ENCODE measurements at places on chromosomes 2 and 18.

DNA sequence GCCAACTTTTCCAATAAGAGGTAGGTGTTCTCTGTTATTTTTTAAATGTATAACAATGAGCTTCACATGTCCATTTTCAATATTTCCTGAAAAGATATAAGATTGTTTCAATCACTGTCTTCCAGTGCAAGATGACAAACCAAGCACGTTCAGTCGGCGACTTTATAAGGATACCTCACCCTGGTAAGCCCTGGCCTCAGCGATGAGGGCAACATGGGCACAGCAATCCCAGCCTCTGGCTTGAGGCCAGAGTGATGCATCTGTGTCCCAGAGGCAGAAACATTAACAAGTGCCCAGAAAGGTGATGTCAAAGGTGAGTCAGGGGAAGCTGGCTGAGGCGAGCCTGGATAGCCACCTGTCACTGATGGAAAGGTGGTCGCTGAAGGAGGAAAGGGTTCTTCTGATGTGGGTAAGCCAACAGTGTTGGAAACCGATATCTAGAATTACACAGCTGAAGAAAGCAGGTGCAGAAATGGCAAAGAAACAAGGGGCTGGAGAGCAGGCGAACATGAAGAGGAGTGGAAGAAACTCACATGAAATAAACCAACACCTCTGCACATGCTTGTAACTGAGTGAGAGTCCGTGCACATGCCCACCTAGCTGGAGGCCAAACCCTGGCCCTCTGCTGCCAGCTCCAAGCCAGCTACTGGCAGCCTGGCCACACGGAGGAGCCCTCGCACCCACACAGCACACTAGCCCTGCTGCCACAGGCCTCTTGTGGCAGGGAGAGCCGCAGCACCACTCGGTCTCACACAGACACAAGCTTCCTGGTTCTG, 65.5 kb downstream of the FBXO15 start:
- DNase-seq = no peak

DNA sequence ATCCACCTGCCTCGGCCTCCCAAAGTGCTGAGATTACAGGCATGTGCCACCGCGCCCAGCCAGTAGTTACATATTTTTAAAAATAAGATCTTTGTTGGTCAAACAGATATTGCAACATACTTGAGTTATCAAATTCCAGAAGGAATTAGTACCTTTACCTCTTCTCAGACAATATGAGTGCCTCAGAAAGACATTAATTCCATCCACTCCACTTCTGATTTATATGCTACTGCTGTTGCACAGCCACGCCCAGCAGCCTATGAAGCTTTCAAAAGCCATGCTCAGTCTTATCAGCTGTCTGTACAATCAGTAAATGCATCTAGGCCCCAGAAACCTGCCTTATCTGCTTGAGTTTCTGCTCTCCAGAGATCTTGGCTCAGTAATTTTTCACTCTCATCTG, 47.8 kb downstream of the MEX3C start:
- no peak for DNase-seq

GRCh38 chr2:71592181-71592711, 138.9 kb downstream of the DYSF start:
- DNase-seq = no peak

DNA sequence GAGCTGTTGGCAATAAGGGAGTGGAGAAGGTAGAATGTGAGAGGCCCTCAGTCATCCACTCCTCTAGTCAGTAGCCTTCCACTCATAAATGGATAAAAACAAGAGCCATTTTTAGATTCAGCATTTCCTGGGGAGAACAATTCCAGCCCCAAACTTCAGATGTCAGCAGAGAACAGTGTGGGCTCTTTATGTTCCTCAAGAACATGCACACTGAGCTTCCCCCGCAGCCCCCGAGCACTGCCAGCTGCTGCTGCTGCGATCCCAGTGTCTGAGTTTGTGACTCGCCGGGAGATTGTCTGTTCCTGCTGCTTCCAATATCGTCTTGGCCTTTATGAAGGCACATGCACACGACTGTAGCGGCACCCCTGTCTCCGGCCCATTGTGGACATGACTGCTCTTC, 143.7 kb upstream of the CTNNA2 start:
- no peak for DNase-seq

- DNase-seq = no peak
Measured at GRCh38 chr2:45616658-45617411, 5.8 kb upstream of the SRBD1 start.

DNA sequence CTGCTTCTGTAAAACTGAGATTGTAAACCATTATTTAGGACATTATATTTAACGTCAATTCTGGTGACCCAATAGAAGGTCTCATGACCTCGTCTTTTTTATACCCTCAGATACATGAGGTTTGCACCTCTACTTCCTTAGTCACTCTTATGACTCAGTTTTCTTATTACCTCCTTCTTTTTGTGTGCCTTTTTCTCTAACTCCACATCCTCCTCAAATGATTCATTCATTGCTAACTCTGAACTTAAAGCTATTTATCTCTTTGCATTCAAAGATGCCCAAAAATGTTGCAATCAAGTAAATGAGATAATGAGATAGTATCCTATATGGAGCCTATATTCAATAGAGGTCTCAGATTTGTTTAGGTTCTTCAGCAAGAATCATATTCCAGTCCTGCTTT, 121.0 kb upstream of the KYNU start:
- DNase-seq = no peak

DNA sequence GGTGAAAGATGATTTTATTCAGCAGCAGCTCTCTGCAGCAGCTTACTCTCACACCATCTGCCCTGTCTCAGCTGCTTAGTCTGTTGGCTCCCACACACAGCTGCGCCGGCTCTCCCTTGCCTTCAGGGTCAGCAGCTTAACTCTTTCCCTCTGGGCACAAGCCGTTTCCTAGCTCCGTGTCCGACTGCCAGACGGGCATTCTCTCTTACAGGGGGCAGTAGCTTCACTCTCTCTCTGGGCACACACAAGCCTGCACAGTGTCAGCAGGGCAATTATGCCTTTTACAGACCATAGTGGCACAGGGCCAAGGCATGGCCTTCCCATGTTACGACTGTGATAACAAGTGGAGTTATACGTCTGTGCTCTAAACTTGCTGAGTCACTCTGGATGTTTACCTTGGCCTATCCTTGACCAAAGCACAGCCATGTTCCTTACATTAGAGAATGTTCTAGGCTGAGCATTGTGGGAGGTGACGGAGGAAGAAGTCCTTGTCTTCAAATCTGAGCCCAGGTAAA, 31.7 kb downstream of the PCARE start:
- DNase-seq = no peak

DNA sequence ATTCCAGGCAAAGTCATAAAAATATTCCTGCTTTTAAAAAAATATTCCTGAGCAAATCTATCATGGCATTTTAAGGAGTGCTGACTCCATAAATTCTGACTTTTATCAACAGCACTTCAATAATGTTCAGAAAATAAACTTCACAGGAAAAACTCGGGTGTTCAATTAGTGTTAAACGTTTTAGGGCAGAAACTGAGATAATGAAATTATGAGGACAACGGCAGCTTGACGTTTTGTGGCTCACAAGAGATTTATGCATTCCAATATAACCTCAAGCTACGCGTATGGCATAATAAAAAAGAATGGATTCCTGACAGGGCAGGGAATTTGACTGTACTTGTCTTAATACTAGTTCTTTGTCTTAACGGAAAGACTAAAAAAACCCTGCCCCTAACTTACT, 133.2 kb downstream of the ICOS start:
- DNase-seq = no peak

GRCh38 chr2:36351736-36352349, 3.7 kb upstream of the CRIM1 start:
- no peak for DNase-seq

GRCh38 chr2:82857967-82858366, 1601.1 kb downstream of the SUCLG1 start:
- DNase-seq = no peak

DNA sequence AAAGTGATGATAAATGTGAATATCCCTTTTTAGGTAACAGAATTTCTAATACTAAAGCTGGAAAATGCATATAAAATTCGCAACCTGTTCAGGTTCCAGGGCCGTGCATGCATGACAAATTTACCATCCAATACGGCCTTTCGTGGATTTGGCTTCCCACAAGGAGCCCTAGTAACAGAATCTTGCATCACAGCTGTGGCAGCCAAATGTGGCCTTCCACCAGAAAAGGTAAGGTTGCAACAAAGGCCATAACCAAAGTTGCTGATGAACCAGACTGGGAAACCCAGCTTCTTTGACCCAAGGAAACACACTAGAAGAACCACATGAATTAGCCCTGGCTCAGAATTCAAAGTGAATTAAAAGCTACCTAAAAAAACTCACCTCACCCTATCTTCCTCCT, 49.6 kb upstream of the BZW1 start:
- DNase-seq = no peak

- DNase-seq = no peak
Measured at GRCh38 chr2:134153294-134153880, 100.5 kb upstream of the MGAT5 start.

DNA sequence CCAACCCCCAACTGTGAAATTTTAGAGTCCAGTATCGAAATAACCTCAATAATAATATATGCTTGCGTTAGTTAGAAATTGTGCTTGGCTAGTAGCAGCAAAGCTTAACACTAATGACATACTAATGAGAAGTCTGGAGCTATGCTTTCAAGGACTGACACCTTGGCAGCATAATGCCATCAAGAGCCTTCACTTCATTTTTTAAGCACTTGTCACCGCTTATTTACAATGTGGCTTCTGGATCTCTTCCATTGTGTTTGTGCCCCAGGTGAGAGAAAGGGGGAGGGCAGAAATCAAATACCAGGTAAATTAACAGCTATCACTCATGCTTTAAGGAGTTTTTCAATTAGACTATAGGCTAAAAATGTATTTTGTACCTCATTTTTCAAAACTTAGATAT, 101.5 kb downstream of the CDH7 start:
- DNase-seq = no peak

- peak; percentile 38 for DNase-seq
Measured at GRCh38 chr2:101205521-101206479, 46.9 kb upstream of the CNOT11 start.

DNA sequence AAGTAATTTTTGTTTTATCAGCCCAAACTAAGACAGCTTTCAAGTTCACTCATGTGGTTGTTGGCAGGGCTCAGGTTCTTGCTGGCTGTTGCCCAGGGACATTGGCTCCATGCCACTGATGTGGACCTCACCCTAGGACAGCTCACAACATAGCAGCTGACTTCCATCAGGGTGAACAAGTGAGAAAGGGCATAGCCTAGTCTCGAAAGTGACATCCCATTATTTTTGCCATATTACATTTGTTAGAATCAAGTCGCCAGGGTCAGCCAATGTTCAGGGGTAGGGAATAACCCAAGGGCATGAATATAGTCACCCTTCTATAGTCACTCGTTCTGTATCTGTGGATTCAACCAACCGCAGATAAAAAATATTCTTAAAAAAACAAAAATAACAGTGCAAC, 10.7 kb upstream of the CWC22 start:
- DNase-seq = no peak

DNA sequence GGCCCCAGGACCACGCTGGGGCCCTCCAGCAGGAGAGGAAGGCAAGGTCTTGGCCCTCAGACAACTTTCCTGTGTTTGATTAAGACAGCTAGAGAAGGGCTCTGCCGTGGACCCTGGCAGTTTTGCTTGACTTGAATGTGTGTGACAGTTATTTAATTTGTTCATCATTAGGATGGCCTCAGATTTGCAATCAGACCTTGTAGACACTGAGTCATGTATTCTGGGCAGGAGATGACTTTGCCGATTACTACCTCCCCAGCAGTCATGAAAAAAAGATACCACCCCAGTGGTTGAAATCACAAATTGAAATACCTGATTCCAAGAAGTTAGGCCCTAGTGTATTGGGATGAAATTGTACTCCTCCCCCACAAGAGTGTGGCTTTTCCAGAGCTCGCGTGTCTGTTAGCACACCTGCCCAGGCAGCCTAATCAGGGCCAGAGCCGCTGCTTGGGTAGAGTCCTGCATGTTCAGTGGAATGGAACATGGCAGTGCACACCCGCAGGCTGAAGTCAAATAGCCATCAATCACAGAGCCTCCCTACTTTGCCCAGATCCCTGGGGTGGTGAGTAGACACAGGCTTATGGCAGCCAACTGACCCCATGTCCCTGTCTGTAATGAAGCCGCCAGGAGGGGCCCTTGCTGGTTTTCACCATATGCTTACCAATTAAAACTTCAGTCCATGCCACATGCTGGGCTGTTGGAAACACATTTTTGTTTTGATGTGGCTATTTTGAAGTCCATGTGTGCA, 122.5 kb downstream of the TPGS2 start:
- no peak for DNase-seq

- DNase-seq = no peak
Measured at GRCh38 chr2:178990533-178991241, 59.2 kb downstream of the CCDC141 start.

GRCh38 chr2:62197925-62198633, 2.2 kb downstream of the B3GNT2 start:
- DNase-seq = no peak

DNA sequence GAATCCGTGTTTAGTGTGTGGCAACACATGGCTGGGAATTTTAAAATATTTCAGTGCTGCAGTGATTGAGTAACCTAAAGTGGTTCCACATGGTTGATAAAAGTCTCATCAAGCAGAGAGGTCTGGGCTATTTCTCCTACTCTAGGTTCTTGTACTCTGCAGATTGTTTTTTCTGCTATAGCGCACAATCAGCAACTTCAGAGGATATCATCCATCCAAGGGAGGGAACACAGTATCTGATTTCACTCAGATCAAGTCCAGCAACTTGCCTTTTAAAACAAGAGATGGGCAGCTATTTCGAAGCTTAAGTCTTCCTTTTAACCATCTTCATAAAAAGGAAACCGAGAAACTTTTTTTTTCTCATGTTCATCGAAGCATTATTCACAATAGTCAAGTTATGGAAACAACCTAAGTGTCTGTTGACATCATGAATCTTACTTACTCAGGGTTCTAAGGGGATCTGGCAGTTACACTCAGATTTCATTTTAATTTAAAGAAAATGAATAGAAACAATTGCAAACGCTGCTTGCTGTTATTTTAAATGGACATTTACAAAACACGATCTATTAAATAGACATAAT, 172.7 kb upstream of the TRIB2 start:
- DNase-seq = no peak

DNA sequence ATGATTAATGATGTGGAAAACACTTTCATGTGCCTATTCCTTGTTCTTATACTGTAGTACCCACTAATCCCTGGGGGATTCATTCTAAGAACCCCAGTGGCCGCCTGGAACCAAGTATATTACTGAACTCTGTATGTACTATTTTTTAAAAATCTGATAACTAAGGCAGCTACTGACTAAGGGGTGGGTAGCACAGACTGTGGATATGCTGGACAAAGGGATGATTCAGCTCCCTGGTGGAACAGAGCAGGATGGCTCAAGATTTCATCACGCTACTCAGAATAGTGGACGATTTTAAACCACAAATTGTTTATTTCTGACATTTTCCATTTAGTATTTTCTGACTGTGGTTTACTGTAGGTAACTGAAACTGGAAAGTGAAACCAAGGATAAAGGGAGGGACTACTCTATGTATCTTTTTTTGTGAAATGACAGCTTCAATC, 41.8 kb upstream of the CDC42EP3 start:
- peak; percentile 92 for DNase-seq

DNA sequence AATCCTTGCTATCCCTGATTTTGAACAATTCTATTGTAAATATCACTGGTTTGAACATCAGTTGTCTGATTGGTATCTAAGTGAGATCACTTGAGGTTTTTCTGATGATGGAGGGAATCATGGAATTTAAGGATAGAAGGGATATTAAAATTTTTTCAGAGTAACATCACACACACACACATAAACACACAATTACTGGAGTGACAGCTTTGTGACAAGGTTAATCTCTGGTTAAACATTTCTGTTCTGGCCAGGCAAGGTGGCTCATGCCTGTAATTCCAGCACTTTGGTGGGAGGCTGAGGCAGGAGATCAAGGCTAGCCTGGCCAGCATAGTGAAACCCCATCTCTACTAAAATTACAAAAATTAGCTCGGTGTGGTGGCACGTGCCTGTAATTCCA, 85.3 kb downstream of the SOCS6 start:
- no peak for DNase-seq

Measured in non-pigmented ciliary epithelial cell (primary cell).